ENCODE measurements at places on chromosomes 11 and 22.

DNA sequence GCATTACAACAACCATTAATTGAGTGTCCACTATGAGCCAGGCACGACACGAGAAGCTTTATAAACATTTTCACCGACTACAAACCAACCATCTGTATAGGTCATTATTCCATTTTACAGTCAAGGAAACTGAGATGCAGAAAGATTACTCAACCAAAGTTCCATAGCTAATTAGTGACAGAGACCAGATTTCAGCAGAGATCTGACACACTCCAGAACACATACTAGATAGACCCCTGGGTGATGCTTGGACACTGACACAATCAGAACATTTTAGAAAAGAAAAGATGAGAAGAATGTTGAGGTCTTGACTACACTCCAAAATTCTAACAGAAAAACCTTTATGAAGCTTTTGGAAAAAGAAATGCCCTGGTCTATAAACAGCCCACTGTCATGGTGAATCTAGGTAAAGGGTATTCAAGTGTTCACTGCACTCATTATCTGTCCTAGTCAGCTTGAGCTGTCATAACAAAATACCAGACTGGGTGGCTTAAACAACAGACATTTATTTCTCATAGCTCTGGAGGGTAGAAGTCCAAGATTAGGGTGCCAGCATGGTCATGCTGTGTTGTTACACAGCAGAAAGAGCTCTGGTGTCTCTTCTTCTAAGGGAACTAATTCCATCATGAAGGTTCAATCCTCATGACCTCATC, 89.0 kb downstream of the RELT start:
- no peak for DNase-seq

- DNase-seq, result peak; percentile 19
These were observed 10.2 kb upstream of the PDE2A start for GRCh38 chr11:72684236-72684912.

DNA sequence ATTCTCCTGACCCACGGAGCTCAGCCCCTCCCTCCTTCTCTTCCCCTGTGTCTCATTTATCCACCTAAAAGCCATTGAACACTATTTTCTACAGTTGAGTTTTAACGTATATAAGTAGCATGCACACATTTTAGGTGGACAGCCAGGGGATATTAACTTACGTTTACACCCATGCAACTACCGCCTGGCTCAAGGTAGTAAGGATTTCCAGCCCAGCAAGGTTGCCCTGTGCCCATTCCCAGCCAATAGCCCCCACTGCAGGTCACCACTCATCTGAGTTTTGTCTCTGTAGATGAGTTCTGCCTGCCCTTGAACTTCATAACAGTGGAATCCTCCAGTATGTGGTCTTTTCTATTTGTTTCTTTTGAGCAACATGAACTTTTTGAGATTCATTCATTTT, 65.4 kb downstream of the SMIM38 start:
- DNase-seq, result no peak

GRCh38 chr11:79094616-79095015, 346.2 kb downstream of the TENM4 start:
- DNase-seq, result no peak

DNA sequence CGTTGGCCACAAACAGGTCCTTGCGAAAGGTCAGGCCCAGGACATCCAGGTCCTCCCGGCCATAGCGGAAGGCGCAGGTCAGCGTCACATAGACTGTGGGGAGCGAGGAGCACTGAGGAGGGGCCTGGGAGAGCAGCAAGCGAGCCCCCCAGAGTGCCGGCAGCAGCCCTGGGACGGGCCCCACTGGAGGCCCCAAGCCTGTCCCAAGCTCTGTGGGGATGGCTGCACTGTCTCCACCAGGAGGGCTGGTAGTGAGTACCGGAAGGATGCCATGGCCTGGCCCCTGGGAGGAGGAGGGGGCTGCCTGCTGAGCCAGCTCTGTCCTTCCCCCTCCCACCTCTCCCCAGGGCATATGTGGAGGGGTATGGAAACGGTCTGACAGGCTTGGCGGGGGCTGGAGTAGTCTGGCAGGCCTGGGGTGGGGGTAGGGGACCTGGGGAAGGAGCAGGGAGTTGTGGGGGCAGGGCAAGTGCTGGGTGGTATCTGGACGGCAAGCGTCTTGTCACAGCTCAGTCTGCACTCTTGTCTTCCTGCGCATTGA, 42.9 kb downstream of the TPBGL start:
- no peak for DNase-seq

DNA sequence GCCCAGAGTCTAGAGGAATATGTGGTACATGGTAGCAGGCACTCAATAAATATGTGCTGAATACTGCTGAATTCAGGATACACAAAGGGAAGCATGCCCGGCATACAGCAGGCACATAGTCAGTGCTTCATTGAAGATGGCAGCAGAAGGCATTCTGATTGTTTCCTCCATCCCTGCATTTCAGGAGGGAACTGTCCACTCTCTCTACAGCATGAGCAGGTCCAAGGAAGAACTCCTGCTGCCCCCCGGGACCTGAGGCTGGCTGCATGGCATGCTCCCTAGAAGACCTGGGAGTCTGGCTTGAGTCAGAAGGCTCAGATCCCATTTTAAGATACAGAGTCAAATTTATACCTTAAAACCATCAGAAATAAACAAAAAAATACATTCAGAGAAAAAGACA, 319.3 kb upstream of the NARS2 start:
- no peak for DNase-seq

DNA sequence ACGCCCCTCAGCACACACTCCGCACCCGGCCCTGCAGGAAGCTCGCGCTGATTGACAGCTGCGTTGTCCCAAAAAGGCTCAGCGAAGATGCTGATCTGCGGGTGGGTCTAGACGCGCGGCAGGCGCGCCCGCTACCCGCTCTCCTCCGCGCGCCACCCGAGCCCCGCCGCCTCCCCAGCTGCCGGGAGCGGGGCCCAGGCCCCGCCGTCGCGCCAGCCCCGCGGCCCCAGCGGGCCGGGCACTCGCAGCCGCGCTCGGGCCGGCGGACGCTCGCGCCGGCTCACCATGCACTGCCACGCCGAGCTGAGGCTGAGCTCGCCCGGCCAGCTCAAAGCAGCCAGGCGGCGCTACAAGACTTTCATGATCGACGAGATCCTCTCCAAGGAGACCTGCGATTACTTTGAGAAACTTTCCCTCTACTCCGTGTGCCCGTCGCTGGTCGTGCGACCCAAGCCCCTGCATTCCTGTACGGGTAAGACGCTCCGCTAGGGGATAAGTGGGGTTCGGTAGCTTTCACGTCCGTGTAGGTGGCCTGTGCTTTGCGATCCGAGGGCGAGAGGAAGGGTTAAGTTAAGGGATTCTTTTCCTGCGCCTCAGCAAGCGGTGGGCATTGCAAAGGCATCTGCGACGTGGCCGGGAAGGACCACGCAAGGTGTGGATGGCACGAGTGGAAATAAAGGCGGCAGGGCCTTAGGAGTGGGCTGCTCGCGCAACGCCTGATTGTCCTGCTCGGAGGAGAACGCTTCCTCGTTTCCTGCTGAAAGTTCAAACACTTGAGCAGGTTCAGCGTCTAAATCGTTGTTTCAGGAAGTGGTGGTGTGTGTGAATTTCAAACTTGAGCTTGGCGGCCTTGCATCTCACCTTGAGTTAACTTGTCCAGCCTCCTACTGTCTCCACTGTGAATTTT, at the start of gene BARX2:
BARX2 (plus strand) TSS at position 98 of the 907 bp plus-strand sequence; CDS start at position 286, 188 bp downstream.
- DNase-seq, result no peak

DNA sequence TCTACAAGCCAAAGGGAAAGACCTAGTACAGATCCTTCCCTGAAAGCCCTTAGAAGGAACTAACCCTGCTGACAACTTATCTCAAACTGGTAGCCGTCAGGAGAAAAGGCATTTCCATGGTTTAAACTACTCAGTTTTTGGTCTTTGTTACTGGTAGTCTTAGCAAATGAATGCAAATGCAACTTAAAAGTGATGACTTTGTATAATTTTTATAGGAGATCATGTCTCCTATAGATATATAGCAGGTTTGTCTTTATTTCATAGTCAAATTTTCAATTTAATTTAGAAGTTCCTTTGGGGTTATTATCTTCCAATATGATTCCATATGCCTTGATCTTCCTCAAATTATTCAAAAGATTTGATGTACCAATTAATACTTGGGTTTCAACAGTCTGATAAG, 1173.0 kb upstream of the CNTN5 start:
- DNase-seq, result no peak

DNA sequence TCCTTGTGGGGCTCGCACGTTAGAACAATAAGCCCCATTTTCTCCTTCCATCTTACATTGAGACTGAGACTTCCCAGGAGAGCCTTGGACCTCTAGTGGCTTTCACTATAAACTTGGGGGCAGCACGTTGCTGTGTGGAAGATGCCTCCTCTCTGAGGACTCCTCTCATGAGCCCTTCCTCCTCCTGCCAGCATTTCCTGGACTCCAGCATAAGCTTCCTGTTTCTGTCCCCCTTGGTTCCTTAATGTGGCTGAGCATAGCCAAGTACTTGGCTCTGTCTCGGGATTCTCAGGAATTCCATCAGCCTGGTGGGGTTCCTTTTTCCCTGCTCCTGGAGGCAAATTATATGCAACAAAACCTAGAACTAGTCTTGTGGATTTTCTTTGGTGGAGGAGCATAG, 38.8 kb upstream of the UBASH3B start:
- DNase-seq, result no peak

DNA sequence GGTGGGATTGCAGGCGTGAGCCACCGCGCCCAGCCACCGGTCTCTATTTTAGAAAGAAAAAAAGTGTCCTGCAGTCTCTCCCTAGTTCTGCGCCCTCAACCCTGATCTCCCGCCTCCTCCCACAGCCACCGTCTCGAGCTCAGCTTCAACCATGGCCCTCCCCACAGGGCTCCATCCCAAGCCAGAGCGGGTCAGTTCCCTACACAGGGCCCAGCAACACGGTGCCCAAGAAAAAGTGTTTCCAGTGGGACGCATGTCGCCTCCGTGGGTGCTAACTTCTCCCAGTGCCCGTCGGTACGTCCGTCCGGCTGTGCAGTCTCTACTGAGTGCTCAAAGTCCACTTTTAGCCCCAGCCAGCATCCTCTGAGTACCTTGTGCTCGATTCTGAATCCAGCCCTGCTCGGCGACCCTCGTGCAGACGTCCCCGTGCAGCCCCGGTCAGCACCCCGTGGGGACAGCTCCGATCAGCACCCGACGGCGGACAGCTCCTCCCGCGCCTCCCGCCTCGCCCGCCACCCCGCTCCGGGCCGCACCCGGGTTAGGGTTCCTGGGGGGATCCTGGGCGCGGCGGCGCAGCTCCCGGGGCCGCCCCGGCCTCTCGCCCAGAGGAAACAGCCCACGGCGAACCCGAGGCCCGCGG, 657 bp upstream of the MAPK8IP2 start:
- peak; percentile 30 for DNase-seq

GRCh38 chr11:48017105-48017830, 36.9 kb downstream of the PTPRJ start:
- no peak for DNase-seq

- DNase-seq, result no peak
These were observed 89.3 kb downstream of the PRR5L start for GRCh38 chr11:36385121-36385970.

- no peak for DNase-seq
These were observed 3.1 kb upstream of the SLC35C1 start for GRCh38 chr11:45801723-45802315.

DNA sequence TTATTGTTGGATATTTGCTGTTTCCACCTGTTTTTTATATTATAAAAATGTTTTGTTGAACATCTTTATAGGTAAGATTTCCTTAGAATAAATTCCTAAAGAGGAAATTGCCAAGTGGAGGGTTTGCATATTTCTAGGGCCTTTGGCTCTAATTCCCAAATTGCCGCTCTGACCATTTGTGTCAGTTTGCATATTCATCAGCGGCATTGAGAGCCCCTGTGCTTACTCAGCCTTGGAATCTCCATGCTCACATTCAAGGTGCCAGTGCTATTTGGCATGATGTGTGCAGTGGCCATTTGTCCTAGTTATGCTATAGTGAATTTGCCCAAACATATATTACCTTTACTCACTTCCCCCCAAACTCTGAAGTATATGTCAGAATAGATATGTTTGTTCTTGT, 25.5 kb downstream of the KREMEN1 start:
- DNase-seq, result no peak

DNA sequence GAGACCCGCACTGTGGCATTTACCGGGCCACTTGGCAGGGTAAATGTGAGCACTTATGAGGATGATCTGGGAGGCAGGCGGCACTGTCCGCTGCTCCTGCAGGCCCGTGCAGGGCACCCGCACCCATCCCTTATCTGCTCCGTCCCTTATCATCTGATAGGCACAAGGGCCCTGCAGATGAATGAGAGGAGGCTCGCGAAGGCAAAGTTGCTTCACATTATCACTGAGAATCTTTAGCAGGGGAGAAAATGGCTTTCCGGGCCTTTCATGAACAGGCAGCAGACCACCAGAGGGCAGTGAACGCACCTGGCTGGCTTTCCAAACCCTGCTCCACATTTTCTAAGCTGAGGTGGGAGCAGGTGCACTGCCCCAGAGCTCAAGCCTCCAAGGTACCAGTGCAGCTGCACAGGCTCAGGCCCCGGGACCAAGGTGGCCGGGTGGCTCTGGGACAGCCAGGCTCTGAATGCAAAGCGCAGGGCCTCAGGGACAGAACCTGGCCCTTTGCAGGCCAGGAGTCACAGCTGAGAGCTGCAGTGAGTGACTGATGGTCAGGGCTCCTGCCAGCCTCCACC, 165.6 kb downstream of the SHANK2 start:
- DNase-seq, result no peak

DNA sequence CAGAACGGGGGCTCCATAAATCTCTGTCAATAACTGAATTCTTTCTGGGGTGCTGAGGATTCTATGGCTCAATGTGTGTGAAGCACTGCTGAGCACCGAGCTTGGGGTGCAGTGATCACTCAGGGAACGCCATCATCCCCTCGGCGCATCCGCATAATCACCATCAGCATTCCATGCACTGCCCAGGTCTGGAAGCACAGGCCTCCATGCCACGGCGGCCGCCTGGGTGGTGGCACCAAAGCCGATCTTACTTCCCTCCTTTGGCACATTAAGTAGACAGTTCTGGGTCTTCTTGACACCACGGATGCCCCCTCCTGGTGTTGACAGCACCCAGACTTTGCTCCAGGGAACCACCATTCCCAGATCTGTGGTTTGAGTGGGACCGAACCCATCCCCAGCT, 15.6 kb downstream of the LTO1 start:
- no peak for DNase-seq

- no peak for DNase-seq
These were observed 146.7 kb downstream of the ST3GAL4 start for GRCh38 chr11:126502159-126502558.

- no peak for DNase-seq
These were observed 45.4 kb upstream of the MN1 start for GRCh38 chr22:27846910-27847309.

GRCh38 chr22:17628406-17629172, at the start of gene ATP6V1E1:
ATP6V1E1 (minus strand) TSS chr22:17628749; CDS start chr22:17628635, 114 bp downstream.
- peak; percentile 92 for DNase-seq

All from stimulated activated CD4-positive, alpha-beta T cell treated with anti-CD3 and anti-CD28 coated beads, TNF-alpha, amount 100 ng/mL, for 1 hour (primary cell).